ENCODE measurements at places on chromosomes 4 and X. TPM values are rescaled to one million over a fixed set of nuclear protein-coding genes. Genes with fewer than 3 reads are reported as not detected.

The SLC10A6 gene
- total RNA-seq, result 0.24 TPM

DNA sequence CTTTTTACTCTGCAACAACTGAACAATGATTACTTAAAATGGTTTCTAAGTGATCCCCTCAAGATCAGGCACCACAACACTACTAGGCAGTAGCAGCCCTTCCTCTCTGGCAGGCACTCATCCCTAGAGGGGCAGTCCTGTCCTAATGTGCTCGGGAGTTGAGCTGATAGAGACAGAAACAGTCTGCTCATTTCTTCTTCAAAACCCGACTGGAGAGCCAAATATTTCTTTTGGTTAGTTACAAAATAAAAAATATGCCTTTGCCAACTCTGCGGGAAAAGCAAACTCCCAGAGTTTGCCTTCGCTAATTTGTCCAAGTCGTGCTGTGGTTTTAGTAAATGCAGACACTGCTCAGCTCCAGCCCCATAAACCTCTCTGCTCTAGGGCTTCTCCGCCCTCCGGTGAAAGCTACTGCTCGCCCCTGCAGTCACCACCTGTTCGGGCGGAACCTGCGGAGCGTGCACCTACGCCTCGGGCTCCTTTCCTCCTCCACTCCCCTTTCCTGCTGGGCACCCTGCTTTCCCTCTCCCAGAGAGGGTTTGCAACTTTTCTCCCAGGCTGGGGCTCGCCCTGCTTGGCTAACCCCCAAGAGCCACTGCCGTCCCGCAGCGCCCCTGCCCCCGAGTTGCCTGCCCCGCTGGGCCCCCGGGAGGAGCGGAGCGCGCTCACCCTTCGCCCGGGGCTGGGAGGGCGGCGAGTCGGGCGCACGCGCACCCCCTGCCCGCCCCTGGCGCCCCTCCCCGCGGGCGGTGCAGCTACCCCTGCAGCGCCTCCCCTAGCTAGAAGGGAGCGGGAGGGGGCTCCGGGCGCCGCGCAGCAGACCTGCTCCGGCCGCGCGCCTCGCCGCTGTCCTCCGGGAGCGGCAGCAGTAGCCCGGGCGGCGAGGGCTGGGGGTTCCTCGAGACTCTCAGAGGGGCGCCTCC, at the start of gene NPNT:
TSS of gene NPNT (plus strand) at position 812 of the 923 bp plus-strand sequence. CDS start 182 bp downstream, outside the sequence.
- H3K27ac ChIP-seq, result peak within 1 kb of the TSS; percentile 76
- H3K4me1 ChIP-seq, result peaks cover 8% of the 10 kb centered on the region
- H3K36me3 ChIP-seq, result no peaks in the 10 kb centered on the region
- peak within 1 kb of the TSS; percentile 59 for H3K4me3 ChIP-seq
- no peaks in the 10 kb centered on the region for H3K27me3 ChIP-seq

DNA sequence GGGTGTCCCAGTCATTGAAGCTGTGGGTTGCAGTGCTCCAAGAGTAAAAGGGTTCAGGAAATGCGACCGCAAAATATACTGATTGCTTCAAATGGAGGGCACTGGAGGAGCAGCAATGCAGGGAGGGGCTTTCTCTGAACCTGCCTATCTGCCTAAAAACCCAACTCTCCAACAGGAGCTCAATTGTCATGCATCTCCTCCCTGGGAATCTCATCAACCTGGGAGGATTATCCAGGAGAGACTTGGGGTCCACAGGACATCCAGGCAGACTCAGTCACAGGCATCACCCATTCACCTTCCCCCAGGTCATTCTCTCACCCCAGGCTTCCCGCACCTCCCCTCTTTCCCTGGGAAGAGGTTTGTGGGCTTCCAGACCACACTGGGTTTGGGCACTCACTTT, 38.2 kb upstream of the TLR3 start:
- no peaks in the 10 kb centered on the region for H3K27me3 ChIP-seq
- H3K4me1 ChIP-seq, result peaks cover 18% of the 10 kb centered on the region
- H3K4me3 ChIP-seq, result no peak overlapping the region
- DNase-seq, result no peak
- H3K36me3 ChIP-seq, result no peaks in the 10 kb centered on the region
- peak overlapping the region; percentile 65 for H3K27ac ChIP-seq

The AKAP4 gene
- total RNA-seq, result not detected

DNA sequence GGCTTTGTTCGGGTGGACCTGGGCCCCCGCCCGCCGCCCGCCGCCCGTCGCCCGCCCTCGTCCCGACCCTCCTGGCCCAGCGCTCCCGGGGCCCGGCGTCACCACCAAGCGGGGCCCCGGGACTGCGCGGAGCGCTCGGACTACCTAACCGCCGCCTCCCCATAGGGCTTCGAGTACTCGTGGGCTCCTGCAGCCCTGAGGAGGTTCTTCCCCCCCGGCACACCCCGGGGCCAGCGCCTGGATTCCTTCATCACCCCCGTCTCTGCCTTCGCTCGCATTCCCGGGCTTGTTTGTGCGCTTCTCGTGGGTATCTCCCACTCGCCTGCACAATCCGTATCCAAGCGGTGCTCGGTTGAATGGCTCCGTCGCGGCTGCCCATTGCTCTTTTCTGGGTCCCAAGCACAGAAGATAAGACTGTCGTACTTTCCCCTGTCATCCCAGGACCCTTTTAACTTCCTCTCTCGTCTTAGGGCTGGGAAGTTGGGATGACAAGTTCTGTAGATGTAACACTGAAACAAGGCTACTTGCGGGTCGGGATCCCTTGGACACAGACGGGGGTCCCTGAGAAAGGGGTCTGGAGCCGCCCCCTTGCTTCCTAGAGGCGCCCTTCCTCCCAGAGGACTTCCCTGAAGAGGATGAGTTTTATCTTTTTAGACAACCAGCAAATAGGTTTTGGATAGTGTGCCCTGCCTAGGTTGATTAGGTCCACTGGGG, 565 bp downstream of the MOB1B start:
- no peak for DNase-seq
- H3K27ac ChIP-seq, result peak overlapping the region; percentile 79
- H3K36me3 ChIP-seq, result no peaks in the 10 kb centered on the region
- H3K4me1 ChIP-seq, result no peaks in the 10 kb centered on the region

- H3K4me1 ChIP-seq, result no peaks in the 10 kb centered on the region
- H3K27ac ChIP-seq, result no peak overlapping the region
- no peak for DNase-seq
- no peaks in the 10 kb centered on the region for H3K36me3 ChIP-seq
These were observed 79.4 kb downstream of the LUZP4 start for GRCh38 chrX:115368876-115369275.

- H3K4me3 ChIP-seq, result no peak overlapping the region
- H3K27me3 ChIP-seq, result no peaks in the 10 kb centered on the region
- no peak overlapping the region for H3K27ac ChIP-seq
- DNase-seq, result no peak
- H3K4me1 ChIP-seq, result no peaks in the 10 kb centered on the region
- no peaks in the 10 kb centered on the region for H3K36me3 ChIP-seq
These were observed 67.6 kb upstream of the MTNR1A start for GRCh38 chr4:186622788-186623464.

The F8 gene
- 5.8 TPM for total RNA-seq

DNA sequence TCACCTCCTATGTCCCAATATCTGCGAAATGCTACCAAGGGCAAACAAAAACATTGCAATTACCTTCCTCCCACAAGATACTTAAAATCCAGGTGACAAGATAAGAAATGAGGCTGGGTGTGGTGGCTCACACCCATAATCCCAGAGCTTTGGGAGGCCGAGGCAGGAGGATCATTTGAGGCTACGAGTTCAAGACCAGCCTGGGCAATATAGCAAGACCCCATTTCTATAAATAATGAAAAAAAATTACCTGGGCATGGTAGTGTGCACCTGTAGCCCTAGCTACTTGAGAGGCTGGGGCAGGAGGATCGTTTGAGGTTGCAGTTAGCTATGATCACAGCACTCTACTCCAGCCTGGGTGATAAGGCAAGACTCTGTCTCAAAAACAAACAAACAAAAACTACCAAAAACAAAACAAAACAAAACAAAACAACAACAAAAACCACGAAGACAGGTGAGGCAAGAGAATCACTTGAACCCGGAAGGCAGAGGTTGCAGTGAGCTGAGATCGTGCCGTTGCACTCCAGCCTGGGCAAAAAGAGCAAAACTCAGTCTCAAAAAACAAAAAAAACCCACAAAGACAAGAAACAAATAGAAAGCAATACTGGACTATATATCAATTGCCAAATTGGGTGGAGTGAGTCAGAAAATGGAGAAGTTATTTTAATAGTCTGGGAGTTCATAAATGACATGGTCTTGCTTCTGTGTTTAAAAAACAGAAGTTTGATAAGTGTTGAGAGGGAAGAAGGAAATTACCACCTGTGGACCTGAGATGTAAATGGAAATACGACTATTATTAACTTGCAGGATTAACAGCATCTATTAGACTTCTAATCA, 176.5 kb downstream of the FBXW7 start:
- no peak overlapping the region for H3K4me3 ChIP-seq
- H3K36me3 ChIP-seq, result no peaks in the 10 kb centered on the region
- H3K4me1 ChIP-seq, result peaks cover 15% of the 10 kb centered on the region
- H3K27me3 ChIP-seq, result no peaks in the 10 kb centered on the region
- no peak for DNase-seq

DNA sequence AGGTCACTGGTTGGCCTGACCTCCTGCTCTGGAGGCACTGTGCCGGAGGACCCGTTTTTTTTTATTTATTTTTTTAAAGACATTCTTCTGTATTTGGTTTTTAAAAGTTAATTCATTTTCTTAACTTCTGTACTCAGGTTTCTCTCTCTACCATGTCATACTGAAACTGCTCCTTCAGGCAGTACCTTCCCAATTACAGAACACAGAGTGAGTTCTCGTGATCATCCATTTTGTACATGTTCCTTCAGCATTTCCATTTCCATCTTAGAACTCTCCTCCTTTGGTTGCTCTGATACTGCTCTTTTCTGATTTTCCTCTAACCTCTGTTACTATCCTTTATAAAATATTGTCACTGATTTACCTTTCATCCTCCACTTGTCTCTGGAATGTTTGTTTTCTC, 17.9 kb downstream of the UBE2K start:
- no peaks in the 10 kb centered on the region for H3K27me3 ChIP-seq
- DNase-seq, result no peak
- no peak overlapping the region for H3K4me3 ChIP-seq
- no peak overlapping the region for H3K27ac ChIP-seq

DNA sequence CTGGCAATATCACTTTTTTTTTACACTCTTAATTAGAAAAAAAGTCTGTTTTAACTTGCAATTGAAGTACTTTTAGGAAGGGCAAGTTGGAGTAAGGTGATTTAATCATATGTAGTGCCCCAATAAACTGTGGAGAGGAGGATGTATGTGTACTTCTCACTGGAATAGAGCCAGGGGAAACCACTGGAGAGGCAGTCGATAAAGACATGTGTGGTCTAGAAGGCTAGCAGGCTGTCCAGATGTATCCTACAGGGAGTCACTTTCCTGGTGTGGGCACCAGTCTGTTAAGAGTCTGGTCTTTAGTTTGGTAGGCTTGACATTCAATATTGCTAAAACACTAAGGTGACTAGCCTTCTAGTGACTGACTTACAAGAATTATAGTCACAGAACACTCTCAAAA, 9.6 kb upstream of the SGMS2 start:
- no peaks in the 10 kb centered on the region for H3K36me3 ChIP-seq
- no peaks in the 10 kb centered on the region for H3K4me1 ChIP-seq
- H3K27me3 ChIP-seq, result no peaks in the 10 kb centered on the region
- no peak overlapping the region for H3K4me3 ChIP-seq

The BTC gene
- 1.2 TPM for total RNA-seq

DNA sequence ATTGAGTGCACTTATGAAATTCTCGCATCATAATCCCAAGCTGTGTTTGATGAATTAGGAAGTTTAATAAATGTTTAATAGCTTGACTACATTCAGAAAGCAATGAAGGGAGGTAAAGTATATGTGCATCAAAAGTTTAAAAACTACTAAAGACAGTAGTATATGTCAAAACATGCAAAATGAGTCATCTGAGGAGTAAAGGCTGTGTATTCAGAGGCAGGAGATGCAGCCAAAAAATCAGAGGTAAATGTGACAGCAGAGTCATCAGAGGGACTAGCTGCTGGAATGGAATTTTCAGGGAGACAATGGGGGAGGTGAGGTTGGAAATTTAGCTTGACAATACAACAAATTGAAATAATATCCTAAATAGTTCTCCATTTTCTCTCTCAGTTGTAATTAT, 127.0 kb upstream of the FUNDC1 start:
- no peaks in the 10 kb centered on the region for H3K4me1 ChIP-seq
- H3K4me3 ChIP-seq, result no peak overlapping the region
- no peaks in the 10 kb centered on the region for H3K36me3 ChIP-seq
- DNase-seq, result no peak
- H3K27ac ChIP-seq, result no peak overlapping the region

DNA sequence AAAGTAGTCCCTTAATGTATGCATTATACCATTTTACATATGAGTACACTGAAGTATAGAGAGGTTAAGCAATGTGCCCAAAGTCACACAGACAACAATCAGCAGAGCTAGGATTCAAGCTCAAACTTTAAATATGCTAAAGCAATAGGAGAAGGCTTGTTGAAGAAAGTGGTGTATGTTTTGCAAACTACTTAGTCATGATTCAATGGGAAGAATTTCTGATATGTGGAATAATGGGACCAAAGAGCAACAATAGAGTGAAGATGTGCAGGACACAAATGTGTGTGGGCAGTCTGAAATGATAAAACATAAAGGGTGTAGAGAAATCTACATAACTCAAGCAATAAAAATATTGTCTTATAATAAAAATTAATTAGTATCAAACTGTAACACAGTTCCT, 109.0 kb upstream of the ARSJ start:
- H3K27ac ChIP-seq, result no peak overlapping the region
- DNase-seq, result no peak
- no peaks in the 10 kb centered on the region for H3K27me3 ChIP-seq
- H3K4me3 ChIP-seq, result no peak overlapping the region
- H3K4me1 ChIP-seq, result no peaks in the 10 kb centered on the region

GRCh38 chrX:24426340-24426913, 38.7 kb upstream of the PDK3 start:
- H3K4me3 ChIP-seq, result no peak overlapping the region
- H3K36me3 ChIP-seq, result no peaks in the 10 kb centered on the region
- no peaks in the 10 kb centered on the region for H3K27me3 ChIP-seq
- no peaks in the 10 kb centered on the region for H3K4me1 ChIP-seq
- H3K27ac ChIP-seq, result no peak overlapping the region

The DDX53 gene
- total RNA-seq, result not detected

The NEUROG2 gene
- total RNA-seq, result not detected

DNA sequence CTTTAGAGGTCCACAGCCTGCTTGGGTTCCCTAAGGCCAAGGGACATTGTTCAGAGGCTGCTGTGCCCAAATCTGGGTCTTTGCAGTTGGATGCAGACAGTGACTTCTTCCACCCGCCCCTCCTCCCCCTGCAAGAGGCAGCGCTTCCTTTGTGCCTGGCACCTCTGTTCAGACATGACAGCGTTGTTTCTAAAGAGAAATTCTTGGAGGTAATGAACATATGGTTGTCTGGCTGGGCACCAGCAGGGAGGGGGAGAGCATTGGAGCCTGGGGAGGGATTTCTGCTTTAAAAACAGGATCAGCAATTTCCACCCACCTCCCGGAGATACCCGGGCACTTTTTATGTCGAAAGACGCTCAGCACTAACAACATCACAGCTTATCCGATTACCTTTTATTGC, 51.5 kb downstream of the PSAPL1 start:
- no peak overlapping the region for H3K27ac ChIP-seq
- H3K27me3 ChIP-seq, result no peaks in the 10 kb centered on the region
- no peak for DNase-seq
- H3K4me3 ChIP-seq, result no peak overlapping the region
- H3K36me3 ChIP-seq, result no peaks in the 10 kb centered on the region

The MAGEA10 gene
- total RNA-seq, result not detected
